ENCODE measurements at places on chromosomes 5 and 9.

GRCh38 chr9:133323991-133324703 is 11.8 kb downstream of the SURF6 start:
- DNase-seq, result no peak

- no peak for DNase-seq
Observed at GRCh38 chr9:107881626-107882300, 392.2 kb upstream of the KLF4 start.

GRCh38 chr5:4866817-4867216 is 273.3 kb upstream of the ADAMTS16 start:
- DNase-seq, result no peak

DNA sequence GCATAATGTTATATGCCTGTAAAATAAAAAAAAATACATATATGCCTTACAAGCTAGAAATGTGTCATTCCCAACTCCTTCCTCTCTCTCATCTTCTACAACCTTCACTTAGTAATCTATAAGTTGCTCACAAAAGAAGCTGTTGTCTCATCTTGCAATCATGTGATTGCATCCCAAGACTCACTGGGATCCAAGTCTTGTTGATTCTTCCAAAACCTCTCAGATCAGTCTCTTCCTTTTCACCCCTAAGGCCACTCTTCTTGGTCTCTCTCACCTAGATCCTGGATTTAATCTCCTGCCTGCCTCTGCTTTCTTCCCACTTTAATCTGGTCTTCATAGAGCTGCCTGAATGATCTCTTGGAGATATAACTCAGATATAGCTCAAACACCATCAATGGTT is 261.1 kb upstream of the NR4A3 start:
- DNase-seq, result no peak

DNA sequence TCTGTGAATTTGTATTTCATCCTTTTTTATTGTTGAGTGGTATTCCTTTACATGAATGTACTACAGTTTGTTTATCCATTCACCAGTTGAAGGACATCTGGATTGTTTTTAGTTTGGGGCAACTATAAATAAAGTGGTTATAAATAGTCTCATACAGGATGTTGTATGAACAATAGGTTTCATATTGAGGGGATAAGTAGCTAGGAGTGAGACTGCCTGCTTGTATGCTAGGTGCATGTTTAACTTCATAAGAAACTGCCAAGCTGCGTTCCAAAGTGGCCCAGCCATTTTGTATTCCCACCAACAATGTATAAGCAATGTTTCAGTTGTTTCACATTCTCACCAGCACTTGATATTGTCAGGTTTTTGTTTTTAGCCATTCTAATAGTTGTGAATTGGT is 21.5 kb downstream of the OTULINL start:
- no peak for DNase-seq

- no peak for DNase-seq
Observed at GRCh38 chr9:125190361-125190801, 778 bp upstream of the PPP6C start.

DNA sequence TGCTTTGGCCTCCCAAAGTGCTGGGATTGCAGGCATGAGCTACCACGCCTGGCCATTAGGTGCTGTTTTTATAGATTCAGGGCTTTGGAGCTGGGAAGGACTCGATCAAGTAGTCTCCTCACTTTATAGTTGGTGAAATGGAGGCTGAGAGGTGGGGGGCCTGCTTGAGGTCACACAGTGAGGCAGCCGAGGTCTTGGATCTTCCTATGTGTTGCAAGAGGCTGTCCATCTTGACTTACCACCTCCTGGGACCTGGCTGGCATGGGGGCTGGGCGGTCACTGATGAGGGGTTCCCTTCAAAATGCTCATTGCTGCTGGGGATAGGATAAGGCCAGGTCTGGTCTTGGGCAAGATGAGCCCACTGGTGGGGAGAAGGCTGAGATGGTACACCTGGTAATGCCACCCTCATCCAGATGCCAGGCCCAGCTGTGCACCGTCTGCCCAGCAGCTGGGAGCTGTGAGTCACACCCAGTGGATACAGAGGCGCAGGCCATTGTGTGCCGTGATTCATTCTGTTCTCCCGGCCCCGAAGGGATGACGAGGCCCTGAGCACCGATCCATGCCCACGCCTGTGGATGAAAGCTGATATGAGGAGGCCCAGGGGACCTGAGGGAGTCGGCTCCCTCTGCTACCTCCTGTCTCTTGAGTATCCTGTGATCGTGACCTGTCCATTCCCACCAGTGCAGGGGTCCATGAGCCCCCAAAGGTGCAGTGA is 10.5 kb upstream of the NDST1 start:
- DNase-seq, result no peak

- DNase-seq, result no peak
Observed at GRCh38 chr5:40490464-40491111, 189.1 kb upstream of the PTGER4 start.

DNA sequence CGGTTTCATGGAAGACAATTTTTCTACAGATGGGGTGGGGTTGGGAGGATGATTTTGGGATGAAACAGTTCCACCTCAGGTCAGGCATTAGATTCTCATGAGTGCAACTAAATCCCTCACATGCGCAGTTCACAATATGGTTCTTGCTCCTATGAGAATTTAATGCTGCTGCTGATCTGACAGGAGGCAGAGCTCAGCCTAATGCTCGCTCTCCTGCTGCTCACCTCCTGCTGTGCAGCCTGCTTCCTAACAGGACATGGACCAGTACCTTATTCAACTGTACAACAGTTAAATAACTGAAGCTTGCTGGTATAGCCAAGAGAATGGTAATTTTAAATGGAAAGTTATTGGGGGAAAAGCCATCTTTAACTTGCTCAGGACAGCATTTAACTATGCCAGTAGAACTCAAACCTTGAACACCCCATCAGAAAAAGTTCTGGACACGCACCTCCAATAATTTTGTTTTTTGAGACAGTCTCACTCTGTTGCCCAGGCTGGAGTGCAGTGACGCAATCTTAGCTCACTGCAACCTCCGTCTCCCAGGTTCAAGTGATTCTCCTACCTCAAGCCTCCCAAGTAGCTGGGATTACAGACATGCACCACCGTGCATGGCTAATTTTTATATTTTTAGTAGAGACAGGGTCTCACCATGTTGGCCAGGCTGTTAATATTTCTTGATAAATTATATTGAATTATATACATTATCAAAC is 27.7 kb downstream of the HMGCR start:
- no peak for DNase-seq

DNA sequence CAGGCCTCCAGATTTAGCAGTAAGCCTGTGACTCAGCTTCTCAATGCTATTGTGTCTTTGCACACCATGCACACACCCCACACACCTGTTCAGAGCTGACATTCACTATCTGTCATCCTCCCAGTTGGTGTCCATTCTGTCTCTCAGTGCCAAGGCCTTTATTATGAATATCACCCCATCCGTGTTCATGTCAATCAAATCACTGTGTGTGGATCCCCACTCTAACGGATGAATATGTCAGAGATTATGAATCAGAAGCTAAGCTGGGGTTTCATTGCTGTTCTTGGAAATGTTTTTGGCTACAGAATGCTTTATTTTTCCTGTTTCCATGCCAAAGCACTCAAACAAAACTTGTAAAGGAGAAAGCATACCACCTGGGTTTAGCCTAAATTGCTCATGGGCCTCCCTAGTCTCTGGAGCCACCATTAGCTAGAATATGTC is 9.4 kb upstream of the MAMDC2 start:
- DNase-seq, result no peak

- DNase-seq, result no peak
Observed at GRCh38 chr5:90866333-90866732, 307.7 kb downstream of the ADGRV1 start.

GRCh38 chr9:109639674-109640579 is 140.1 kb upstream of the PALM2AKAP2 start:
- no peak for DNase-seq

GRCh38 chr5:125411744-125412560 is 665.5 kb upstream of the ZNF608 start:
- DNase-seq, result no peak

- DNase-seq, result no peak
Observed at GRCh38 chr5:175609526-175609925, 48.3 kb upstream of the HRH2 start.

- no peak for DNase-seq
Observed at GRCh38 chr9:88738709-88739108, 203.7 kb downstream of the NXNL2 start.

- DNase-seq, result no peak
Observed at GRCh38 chr5:1652873-1653697, 129.3 kb upstream of the LPCAT1 start.

DNA sequence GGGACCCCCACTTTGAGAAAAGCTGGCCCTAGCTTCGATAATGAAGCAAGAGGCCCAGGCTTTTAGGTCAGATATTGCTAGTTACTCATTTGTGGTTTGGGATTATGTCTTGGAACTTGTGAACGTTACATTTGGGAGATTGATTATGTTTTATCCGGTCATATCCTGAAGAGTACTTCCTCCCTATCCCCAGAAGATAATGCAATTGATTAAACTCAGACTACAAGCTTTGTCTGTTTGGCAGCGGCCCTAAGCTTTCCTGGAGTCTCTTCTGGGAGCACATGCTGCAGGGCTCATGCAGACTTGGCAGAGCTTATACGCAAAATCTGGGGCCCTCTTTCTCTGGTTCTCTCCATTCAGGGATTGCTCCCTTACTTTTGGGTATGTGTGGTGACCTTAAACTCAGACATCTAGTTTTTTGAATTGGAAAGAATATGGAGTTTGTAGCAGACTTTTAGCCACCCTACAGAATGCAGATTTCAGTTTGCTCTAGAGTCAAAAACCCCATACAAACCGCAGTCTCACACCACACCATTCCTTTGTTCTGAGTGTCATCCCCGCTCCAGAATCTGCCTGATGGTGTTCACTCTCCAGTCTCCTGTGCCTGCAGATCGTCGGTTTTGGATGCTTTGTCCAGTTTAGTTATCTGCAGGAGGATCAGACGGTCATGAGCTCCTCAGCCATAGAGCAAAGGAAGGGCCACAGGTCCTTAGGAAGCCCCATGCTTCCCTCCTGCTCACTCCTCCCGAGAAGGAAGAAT is 449.5 kb upstream of the TRPC7 start:
- DNase-seq, result no peak

DNA sequence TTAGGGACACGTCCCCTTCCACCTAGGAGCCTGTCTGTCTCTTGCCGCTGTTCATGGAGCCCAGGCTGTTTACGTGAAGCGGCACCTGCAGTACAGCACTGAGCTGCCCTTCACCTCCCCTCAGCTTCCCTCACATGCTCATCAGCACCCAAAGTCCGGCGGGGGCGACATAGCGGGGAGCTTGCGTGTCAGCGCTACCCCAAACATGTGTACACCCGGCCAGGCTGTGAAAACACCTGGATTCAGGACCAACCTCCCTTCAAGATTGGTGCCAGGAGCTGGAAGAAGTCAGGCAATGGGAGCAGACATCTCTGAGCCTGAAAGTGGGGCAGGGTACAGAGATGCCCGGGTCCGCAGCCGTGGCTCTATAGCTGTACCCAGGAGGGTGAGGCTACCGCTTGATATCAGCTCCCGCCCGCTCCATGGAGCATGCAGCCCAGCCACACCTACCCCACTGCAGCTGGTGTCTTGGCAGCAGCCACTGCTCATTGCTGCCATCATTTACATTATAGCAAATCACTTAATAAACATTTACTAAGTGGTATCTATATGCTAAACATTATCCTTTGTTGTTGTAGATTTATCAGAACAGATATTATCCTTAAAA is 712.1 kb downstream of the CDH9 start:
- DNase-seq, result no peak

GRCh38 chr9:135326141-135326540 is 153.4 kb upstream of the PPP1R26 start:
- DNase-seq, result no peak

- DNase-seq, result no peak
Observed at GRCh38 chr5:148063861-148064260, at the start of gene SPINK5. Gene SPINK5, plus strand, starts transcription at chr5:148063980. Its CDS starts 65 bp downstream, at chr5:148064045.

- no peak for DNase-seq
Observed at GRCh38 chr5:149125386-149125891, 15.9 kb upstream of the ABLIM3 start.

DNA sequence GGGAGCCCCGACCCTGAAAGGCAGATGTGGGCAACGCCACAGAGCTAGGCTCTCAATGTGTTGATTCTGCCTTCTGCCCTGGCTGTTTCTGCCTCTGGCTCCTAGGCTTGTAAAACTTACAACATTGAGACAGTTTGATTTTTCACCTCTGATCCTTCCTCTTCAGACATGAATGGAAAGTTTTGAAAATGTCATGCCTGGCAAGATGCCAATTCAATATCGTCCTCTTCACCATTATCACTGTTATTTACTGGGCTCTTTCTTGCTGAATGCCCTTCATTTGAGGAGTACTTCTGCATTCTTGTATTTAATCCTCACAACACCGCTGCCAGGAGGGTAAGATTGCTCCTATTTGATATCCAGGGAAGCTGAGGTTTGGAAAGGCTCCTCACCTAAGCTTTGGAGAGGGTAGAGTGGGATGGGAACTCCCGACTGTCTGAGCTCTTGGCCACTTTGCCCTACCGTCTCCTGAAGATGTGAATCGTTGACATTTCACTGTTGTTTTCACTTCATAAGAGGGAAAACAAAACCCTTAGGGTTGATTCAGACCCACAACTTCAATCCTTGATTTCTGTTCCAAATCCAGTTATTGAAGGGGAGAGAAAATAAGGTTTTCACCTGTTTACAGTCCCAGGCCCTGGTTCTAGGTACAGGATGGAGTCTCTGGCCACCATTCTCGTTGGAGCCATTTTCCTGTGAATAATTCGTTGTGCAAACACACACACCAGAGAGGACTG is 12.7 kb upstream of the FGF1 start:
- DNase-seq, result no peak

- DNase-seq, result no peak
Observed at GRCh38 chr5:117205894-117206293, 631.3 kb upstream of the SEMA6A start.

DNA sequence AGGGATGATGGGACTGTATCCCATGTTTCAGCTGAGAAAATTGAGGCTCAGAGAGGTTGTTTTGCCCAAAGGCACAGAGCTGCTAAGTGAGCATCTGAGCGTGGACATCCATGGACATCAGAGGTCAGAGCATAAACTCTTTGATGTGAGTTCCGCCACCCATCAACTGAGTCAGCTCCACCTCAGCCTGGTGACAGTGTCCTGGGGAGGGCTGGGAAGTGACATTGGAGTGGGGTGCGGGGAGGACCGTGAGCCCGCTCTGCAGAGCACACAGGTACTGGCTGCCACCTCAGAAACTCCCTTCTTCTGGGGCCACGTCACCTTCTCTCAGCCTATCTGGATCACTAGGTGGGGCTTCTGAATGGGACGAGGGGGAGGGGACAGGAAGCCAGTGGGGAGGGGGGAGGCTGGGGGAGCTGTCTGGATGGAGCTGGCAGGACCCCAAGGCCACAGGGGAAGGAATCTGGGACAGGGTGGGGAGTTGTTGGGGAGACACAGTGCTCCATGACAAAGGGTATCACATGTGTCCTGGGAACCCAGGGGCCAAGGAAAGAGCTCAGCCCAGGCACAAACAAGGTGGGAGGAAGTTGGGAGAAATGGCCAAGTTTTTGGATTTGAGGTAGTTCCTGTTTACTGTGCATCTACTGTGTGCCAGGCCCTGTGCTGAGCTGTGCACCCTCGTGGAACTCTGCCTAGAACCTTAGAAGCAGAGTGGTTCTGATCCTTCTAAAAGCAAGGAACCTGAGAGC is 2.5 kb downstream of the LAMC3 start:
- no peak for DNase-seq

Measured in CMK (cell line).